ENCODE measurements at places on chromosomes 6 and 20.

DNA sequence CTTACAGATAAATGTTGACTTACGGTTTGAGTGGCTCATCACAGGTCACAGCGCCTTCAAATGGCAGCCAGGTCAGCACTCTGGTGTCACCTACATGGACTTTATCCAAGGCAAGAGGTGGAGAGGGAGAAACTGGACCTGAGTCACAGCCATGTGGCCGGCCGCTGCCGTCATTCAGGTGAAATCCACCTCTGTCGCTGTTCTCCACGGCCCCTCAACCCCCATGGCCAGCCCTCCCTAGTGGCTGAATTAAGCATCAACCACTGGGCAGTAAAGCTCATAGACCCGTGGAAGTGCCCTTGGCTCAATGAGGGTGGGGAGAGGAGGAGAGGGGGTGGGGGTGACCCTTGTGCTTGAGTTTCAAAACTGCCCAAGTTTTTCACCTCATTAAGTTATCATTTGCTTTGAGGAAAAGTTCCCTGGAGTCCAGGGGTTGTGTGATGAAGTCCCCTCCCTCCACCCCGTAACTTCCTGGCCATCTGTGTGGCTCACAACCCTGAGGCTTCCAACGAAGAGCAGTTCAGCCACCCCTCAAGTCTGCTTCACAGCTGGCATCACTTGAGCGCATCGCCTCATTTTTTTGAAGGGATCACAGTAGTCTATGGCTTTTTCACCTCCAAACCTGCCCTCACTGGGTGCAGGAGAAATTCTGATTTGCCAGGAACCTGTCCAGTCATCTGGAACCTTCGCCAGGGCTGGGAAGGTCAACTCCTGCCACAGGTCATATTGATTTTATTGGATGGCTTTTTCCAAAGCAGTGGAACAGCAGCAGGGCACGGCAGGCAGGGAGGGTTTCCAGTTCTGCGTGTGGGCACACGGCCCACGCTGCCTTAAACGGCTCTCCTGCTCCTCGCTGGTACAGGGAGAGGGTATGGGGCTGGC, 43.5 kb upstream of the APCDD1L start:
- DNase-seq = no peak

- no peak for DNase-seq
These were observed 5.3 kb downstream of the RAB32 start for GRCh38 chr6:146548898-146549374.

- no peak for DNase-seq
These were observed 1218.1 kb upstream of the MAP3K7 start for GRCh38 chr6:91804981-91805380.

DNA sequence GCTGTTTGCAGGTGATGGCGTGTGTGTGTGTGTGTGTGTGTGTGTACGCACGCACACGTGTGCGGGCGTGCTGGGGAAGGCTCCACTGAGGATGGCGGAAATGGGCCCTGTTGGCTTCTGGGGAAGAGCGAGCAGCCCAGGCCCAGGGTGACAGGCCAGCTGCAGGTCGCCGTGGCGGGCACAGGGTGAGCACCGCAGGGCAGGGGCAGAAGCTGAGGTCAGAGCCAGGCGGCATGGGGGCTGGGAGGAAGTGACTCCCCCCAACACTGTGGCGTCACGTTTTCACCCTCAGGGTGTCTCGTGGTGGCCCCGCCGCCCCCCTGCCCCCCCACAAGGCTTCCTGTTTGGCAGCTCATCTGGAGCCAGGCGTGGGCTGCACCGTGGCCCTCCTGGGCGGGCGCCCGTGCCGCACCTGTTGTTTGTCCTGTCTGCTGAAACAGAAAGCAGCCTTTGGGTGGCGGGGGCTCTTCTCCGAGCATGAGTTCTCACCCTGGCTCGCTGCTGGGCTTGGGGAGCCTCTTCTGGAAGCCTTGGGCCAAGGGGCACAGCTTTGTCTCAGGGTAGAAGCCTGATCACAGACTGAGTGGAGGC, 7.1 kb downstream of the RBM38 start:
- peak; percentile 85 for DNase-seq

DNA sequence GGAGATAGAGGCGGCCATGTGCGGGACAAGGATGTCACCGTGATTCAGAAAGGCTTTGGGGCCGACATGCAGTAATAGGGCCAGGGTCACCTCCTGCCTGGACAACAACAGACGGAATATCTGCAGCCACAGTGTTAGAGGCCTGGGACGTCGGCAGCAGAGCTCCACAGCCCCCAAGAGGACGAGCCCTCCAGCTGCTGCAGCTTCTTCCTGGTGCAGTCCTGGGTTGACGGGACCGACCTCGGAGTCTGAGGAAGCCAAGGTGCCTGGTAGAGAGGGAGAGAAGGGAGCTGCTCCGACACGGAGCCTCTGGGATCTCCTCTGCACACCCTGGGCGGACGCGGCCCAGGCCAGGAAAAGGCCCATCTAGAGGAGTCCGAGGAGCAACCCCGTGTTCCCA, 23.2 kb upstream of the CHRNA4 start:
- DNase-seq = no peak

GRCh38 chr6:5203546-5203945, 57.2 kb downstream of the LYRM4 start:
- no peak for DNase-seq

DNA sequence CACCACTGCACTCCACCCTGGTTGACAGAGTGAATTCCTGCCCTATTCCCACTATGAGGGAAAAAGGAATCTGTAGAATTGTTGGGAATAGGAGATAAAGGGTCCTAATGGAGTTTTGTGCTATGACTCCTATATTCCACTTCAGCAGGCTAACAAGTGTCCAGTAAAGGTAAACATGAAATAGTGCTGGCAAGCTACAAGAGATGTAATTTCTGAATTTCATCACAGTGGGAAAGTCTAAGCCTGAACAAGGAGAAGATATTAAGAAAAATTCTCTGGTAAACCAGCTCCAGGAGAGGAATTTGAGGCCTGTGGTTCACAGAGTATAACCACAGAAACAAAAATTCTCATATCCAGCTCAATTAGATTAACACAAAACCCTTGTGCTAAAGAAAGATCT, 10.3 kb upstream of the C6orf58 start:
- DNase-seq = no peak

GRCh38 chr20:14055127-14055742, 59.9 kb downstream of the MACROD2 start:
- no peak for DNase-seq

- DNase-seq = no peak
These were observed 34.9 kb downstream of the PPP1R3G start for GRCh38 chr6:5120011-5120410.

DNA sequence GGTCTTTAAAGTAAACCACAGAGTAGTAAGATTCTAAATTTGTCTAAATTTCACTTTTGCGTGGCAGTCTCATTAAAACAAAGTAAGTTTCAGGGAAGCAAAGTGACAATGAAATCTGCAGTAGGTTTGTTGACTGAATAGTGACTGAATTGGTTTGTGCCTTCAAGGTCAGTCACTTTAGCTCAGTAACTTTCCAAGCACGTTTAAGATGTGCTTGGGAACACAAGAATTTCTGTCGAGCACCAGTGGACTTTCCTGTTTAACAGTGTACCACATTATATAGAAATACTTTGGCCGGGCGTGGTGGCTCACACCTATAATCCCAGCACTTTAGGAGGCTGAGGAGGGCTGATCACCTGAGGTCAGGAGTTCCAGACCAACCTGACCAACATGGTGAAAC, 1.7 kb upstream of the CD24 start:
- DNase-seq = no peak

DNA sequence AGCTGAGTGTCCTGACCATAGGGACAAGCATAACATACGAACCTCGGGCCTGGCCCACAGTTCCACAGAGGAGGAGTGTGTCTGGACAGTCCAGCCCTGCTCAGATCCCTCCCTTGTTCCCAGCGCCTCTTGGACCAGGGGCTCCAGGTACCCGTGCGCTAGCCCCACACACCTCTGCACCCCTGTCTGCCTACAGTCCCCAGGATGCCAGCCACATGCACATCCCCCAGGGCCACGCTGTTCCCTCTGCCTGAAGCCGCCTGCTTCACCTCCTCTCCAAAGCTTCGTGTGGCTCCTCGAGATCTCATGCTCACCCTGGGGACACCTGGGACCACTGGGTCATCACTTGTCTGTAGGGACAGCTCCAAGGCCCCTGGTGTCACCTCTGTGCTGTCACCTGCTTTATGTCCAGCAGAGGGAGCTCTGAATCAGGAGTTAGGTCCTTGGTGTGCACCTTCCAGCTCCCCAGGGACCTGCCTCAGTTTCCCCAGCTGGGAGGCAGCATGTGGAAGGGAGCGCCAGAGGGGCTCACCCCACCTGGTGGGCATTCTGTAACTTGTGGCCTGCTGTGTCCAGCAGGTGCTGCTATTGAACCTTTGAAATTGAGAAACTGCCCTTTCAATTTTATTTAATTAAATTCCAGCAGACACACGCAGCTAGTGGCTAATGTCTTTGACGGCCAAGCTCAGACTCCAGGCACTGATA, 7.3 kb upstream of the YTHDF1 start:
- DNase-seq = peak; percentile 57

GRCh38 chr6:111731456-111732195, 125.9 kb upstream of the TRAF3IP2 start:
- no peak for DNase-seq

- DNase-seq = no peak
These were observed at the start of gene PDE10A for GRCh38 chr6:165662749-165663376. TSS of gene PDE10A (minus strand) at chr6:165663241. CDS start at chr6:165662811, 430 bp downstream.

DNA sequence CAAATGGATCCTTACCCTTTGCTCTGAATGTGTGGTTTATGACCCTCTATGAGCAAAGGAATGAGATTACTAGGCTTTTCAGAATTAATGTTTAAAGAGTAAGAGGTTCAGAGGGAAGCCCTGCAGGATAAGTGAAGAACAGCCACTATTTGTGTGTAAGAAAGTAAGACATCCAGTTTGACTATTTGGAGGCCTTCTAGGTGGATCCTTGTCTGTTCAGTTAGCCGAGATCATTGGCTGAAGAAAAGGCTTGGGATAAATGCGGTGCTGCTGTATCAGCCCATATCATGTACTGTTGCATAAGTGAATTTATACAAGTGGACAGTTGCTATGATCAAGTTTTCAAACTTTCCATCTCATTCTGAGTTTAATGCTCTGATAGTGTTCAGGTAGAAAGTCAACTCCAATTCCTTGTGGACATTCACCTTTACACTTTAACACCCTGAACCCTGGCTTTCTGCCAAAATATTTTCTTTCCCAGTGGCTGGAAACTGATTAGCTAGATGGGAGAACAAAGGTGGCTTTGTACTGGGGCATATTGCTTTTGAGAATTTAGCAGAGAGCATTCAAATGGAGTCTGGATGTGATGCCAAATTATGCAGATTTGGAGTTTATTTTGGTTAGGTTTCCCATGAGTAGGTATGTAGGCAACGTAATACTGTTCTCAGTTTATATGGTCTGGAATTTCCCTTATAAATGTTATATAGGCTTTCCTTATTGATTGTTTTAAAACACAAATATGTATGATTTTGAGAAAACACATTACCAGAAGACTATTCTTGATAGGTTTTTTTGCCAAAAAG, 15.0 kb downstream of the PARD6B start:
- no peak for DNase-seq

DNA sequence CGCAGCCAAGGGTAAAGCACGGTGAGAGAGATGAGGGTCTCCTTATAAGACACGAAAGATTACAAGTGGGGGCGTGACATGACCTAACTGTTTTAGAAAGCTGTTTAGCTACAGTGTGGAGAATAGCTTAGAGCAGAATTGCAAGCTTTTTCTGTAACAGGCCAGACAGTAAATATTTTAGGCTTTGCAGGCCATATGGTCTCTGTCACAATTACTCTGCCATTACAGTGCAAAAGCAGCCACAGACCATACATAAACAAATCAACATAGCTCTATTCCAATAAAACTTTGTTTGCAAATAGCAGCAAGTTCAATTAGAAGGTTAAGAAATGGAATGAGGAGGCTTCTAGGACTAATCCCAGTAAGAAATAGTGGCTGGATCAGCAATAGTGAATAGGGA, 16.8 kb downstream of the PGM3 start:
- no peak for DNase-seq

- no peak for DNase-seq
These were observed 102.0 kb downstream of the HIVEP1 start for GRCh38 chr6:12114055-12114503.

DNA sequence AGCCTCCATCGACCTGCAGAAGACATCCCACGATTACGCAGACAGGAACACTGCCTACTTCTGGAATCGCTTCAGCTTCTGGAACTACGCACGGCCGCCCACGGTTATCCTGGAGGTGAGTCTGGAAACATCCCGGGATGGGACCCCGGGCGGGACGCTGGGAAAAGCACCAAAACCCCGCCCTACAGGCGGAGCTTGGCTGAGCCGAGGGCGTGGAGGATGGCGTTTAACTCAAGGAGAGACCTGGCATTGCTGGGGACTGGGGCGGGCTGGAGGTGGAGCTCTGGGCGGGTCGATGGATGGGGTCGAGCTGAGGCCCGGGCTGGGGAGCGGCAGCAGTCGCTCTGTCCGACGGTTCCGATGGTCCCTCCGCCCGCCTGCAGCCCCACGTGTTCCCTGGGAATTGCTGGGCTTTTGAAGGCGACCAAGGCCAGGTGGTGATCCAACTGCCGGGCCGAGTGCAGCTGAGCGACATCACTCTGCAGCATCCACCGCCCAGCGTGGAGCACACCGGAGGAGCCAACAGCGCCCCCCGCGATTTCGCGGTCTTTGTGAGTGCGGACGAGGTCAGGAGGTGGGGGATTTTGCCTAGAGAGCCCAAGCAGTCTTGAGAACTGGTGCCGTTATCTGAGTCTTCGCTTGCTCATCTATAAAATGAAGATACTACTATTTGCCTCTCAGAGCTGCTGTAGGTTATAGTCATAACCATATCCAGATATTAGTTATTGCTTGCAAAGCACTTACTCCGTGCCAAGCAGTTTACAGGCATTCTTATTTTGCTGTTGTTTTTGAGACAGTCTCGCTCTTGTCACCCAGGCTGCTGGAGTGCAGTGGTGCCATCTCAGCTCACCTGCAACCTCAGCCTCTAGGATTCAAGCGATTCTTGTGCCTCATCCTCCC, 3.8 kb downstream of the SPAG4 start:
- DNase-seq = peak; percentile 85

GRCh38 chr20:4886771-4887527, 114.4 kb downstream of the SLC23A2 start:
- no peak for DNase-seq

DNA sequence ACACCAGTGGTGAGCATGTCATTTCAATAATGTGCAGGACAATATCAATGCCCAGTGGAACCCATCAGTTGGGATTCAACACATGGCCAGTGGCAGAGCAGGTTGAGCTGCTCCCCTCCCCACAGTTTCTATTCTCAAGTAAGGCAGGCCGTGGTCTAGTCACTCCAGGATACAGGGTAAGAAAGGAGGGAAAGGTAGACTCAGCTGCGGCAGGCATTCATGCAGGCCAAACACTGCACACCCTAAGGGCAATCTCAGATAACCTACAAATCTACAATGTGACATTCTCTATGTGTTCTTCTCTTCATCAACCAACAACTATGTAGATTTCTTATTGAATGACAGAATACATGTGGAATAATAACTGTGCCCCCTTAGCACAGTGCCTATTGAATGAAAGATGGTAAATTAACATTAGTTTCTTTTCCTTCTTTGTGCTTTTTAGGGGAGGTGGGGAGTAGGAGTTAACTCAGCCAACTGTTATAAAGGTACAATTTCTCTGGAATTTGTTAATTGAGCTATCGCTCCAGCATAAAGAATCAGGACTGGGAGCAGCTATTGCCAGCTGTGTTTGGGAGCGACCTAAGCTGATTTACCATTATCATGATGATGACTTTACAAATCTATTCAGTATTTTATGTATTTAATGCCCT, 89.7 kb downstream of the FAM50B start:
- DNase-seq = no peak
